Upper lobe of right lung (tissue), 1 donor: ENCODE measurements at places on chromosomes 16 and 17. TPM values are rescaled to one million over a fixed set of nuclear protein-coding genes. Genes with fewer than 3 reads are reported as not detected.

Gene MFAP4
- 270 TPM for total RNA-seq

Gene ZNF689
- total RNA-seq, result 7.2 TPM

GRCh38 chr17:78241277-78242023 is 10.0 kb downstream of the TMEM235 start:
- no peak overlapping the region for H3K27ac ChIP-seq
- no peaks in the 10 kb centered on the region for H3K36me3 ChIP-seq
- no peak overlapping the region for H3K4me3 ChIP-seq
- DNase-seq, result no peak

DNA sequence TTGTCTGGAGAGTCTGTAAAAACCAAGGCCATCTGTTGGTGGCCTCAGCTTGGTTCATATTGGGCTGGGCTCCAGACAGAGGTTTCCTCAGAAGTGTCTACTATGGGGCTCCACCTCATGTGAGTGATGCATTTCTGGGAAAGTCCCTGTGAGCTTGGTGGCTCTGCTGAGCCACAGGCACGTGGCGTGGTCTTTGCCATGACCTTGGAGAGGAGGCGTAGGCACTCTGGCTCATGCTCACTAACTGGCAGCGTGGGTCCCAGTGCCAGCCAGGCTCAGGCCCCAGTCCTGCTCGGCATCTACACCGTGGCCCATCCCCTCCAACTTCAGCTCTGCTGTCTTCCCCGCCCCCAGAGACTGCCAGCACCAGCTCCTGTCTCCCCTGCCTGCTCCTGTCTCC is 10.7 kb upstream of the SMTNL2 start:
- H3K4me3 ChIP-seq, result no peak overlapping the region
- H3K27me3 ChIP-seq, result no peaks in the 10 kb centered on the region
- no peak overlapping the region for H3K27ac ChIP-seq
- no peaks in the 10 kb centered on the region for H3K4me1 ChIP-seq

GRCh38 chr17:36901506-36901905 is 35.8 kb upstream of the LHX1 start:
- peaks cover 2% of the 10 kb centered on the region for H3K27me3 ChIP-seq
- H3K27ac ChIP-seq, result no peak overlapping the region
- no peak overlapping the region for H3K4me3 ChIP-seq
- DNase-seq, result no peak

DNA sequence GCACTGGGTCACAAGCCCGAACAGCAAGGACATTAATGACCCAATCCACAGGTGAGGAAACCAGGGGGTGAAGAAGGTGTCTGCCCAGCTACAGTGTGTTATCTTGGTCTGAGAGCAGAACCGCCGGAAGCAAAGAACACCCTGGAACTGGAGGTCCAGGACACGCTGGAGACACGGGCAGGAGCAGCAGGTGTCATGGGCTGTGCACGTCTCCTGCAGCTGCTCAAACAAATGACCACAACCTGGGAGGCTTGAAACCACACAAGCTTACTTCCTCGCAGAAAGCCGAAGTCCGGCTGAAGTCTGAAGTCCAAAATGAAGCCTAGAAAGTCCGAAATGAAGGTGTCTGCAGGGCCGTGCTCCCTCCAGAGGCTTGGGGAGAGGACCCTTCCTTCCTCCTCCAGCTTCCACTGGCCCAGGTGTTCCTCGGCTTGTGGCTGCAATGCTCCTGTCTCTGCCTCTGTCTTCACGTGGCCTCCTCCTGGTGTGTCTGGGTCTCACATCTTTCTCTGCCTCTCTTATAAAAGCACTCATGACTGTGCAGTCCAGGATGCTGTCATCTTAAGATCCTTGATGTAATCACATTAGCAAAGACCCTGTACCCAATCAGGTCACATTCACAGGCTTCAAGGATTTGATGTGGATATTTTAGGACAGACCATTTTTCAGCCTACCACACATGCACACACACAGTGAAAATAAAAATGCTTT is 351.2 kb downstream of the C16orf95 start:
- H3K36me3 ChIP-seq, result no peaks in the 10 kb centered on the region
- H3K27ac ChIP-seq, result no peak overlapping the region
- no peak for DNase-seq
- H3K27me3 ChIP-seq, result no peaks in the 10 kb centered on the region
- H3K4me3 ChIP-seq, result no peak overlapping the region
- H3K4me1 ChIP-seq, result no peaks in the 10 kb centered on the region

GRCh38 chr16:85947230-85948137 is 48.5 kb downstream of the IRF8 start:
- peaks cover 6% of the 10 kb centered on the region for H3K27me3 ChIP-seq
- no peak overlapping the region for H3K27ac ChIP-seq
- no peak for DNase-seq
- H3K4me1 ChIP-seq, result no peaks in the 10 kb centered on the region

- H3K27ac ChIP-seq, result no peak overlapping the region
- no peak overlapping the region for H3K4me3 ChIP-seq
- no peaks in the 10 kb centered on the region for H3K27me3 ChIP-seq
- peaks cover 13% of the 10 kb centered on the region for H3K4me1 ChIP-seq
Observed at GRCh38 chr17:16446338-16446983, 31.1 kb downstream of the TRPV2 start.

GRCh38 chr16:49629851-49630250 is 226.1 kb downstream of the ZNF423 start:
- no peak for DNase-seq
- no peak overlapping the region for H3K27ac ChIP-seq
- H3K4me1 ChIP-seq, result no peaks in the 10 kb centered on the region
- H3K27me3 ChIP-seq, result no peaks in the 10 kb centered on the region
- no peaks in the 10 kb centered on the region for H3K36me3 ChIP-seq
- H3K4me3 ChIP-seq, result no peak overlapping the region

GRCh38 chr17:77312061-77312701 is 171.4 kb downstream of the SEC14L1 start:
- no peak overlapping the region for H3K27ac ChIP-seq
- no peaks in the 10 kb centered on the region for H3K36me3 ChIP-seq
- no peak for DNase-seq
- no peaks in the 10 kb centered on the region for H3K27me3 ChIP-seq
- H3K4me1 ChIP-seq, result peaks cover 9% of the 10 kb centered on the region
- no peak overlapping the region for H3K4me3 ChIP-seq
